ENCODE measurements at places on chromosomes 1 and 21. TPM values are rescaled to one million over a fixed set of nuclear protein-coding genes. Genes with fewer than 3 reads are reported as not detected.
A peak's percentile ranks its signal among the peaks of the same experiment; 100 is the strongest.

- H3K27me3 ChIP-seq, result no peaks in the 10 kb centered on the region
- no peak overlapping the region for H3K27ac ChIP-seq
- DNase-seq, result no peak
- peaks cover 14% of the 10 kb centered on the region for H3K4me1 ChIP-seq
- H3K36me3 ChIP-seq, result no peaks in the 10 kb centered on the region
- H3K4me3 ChIP-seq, result no peak overlapping the region
Measured at GRCh38 chr1:232305050-232305449, 324.9 kb downstream of the SIPA1L2 start.

- no peaks in the 10 kb centered on the region for H3K36me3 ChIP-seq
- H3K27me3 ChIP-seq, result no peaks in the 10 kb centered on the region
- DNase-seq, result no peak
- H3K4me3 ChIP-seq, result no peak overlapping the region
Measured at GRCh38 chr1:225766967-225767633, 10.5 kb upstream of the SRP9 start.

GRCh38 chr1:95408507-95409136, 174.6 kb downstream of the RWDD3 start:
- no peaks in the 10 kb centered on the region for H3K27me3 ChIP-seq
- H3K36me3 ChIP-seq, result no peaks in the 10 kb centered on the region
- no peaks in the 10 kb centered on the region for H3K4me1 ChIP-seq
- no peak overlapping the region for H3K4me3 ChIP-seq
- no peak overlapping the region for H3K27ac ChIP-seq

DNA sequence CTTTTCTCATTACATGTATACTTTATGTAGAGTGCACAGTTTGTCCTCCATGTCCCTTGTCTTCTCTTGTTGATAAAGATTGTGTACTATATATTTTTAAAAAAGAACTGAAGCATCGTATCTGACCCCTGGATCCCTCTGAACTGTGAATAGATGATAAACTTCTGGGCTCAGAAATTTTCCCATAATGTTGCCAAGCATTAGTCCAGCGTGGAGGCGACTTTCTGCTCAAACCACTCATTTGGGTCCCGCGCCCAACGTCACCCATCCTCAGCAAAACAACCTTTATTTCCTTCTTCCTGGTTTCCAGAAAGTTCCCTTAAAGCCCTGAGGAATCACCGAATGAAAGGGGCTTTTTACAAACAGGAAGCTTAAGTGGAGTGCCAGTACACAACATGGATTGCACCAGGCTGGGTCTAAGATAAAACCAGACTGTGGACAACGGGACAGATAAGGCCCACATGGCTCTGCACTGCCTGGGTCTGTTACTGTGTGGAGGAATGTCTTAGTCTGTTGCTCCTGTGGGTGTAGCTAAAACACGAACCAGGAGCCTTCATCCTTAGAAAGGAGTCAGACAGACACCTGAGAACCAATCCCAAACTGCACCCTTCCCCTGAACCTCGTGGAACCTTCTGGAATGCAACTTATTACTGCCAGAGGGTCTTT, 15.6 kb downstream of the EVA1C start:
- H3K27me3 ChIP-seq, result no peaks in the 10 kb centered on the region
- peaks cover 46% of the 10 kb centered on the region for H3K4me1 ChIP-seq
- no peaks in the 10 kb centered on the region for H3K36me3 ChIP-seq
- no peak overlapping the region for H3K4me3 ChIP-seq
- peak overlapping the region; percentile 39 for H3K27ac ChIP-seq
- no peak for DNase-seq

DNA sequence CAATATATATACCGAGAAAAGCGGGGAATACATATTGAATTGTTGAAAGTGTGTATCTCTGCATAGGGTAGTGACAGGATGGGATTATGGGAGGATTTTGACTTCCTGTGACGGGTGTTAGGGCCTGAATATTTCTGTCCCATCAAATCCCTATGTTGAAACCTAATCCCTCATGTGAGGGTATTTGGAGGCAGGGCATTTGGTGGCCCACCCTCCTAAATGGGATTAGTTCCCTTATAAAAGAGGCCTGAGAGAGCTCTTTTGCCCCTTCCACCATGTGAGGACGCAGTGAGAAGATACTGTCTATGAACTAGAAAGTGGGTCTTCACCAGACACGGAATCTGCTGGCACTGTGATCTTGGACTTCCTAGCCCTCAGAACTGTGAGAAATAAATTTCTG, 137.3 kb downstream of the ZSCAN20 start:
- H3K36me3 ChIP-seq, result no peaks in the 10 kb centered on the region
- peak; percentile 23 for DNase-seq
- H3K4me3 ChIP-seq, result no peak overlapping the region
- H3K4me1 ChIP-seq, result no peaks in the 10 kb centered on the region

DNA sequence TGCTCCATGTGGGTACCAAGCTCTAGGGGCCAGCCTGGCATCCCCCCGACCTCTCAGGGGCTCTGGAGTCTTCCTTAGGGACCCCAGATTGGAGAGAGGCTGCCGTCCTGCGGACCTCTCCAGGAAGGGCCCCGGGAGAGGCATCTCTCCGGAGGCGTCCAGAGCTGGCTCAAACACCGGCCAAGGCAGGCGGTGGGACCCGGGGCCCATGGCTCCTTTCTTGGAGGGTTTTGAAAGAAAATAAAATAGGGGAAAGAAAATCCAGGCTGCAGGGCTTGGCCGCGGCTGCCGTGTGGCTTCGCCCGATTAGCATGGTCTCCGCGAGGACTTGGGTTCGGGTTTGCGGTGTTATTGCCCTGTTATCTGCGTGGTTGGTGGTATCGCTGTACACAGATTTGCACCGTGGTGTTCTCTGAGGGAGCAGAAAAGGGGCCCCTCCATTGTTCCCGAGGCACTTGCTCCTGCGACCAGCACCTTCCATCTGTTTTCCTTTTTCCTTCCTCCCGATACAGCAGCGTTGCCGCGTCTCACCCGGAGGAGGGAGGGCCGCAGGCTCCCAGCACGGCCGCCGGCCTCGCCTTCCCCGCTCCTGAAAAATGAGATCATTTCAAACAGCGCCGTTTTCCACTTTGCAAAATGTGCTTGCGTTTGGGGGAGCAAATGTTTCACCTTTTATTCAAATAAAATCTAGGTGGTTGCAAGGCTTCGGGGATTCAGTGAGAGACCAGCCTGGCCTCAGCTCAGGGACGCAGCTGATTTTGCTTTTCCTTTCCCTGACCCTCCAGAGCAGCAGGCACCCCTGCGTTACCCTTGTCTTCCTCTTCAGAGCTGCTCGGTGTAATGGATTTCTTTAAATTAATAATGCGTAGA, 86.3 kb downstream of the PRDM16 start:
- no peaks in the 10 kb centered on the region for H3K27me3 ChIP-seq
- no peaks in the 10 kb centered on the region for H3K4me1 ChIP-seq

DNA sequence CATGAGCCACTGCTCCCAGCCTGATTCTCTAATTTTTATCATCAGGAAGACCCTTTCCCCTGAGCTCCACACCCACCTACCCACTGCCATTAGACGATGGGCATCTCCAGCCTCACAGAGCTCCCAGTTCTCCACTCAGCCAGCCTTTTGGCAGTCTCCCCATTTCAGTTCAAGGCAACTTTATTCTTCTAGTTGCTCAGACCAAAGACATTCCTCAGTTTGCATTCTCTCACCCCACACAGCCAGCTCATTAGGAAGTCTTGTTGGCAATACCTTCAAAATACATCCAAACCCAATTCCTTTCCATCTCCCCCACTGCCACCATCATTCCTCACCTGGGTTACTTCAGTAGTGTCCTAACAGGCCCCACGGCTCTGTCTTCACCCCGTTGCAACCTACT, 53.4 kb upstream of the COX20 start:
- H3K4me1 ChIP-seq, result no peaks in the 10 kb centered on the region
- no peak overlapping the region for H3K4me3 ChIP-seq
- H3K27me3 ChIP-seq, result no peaks in the 10 kb centered on the region

DNA sequence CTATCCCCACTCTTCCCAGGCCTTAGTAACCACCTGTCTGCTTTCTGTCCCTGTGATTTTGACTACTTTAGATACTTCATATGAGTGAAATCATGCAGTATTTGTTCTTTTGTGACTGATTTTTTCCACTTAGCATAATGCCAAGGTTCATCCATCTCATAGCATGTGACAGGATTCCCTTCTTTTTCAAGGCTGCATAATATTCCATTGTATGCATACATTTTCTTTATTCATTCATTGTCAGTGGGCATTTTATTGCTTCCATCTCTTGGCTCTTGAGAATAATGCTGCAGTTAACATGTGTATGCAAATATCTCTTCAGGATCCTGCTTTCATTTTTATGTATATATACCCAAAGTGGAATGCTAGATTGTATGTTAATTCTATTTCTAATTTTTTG, 56.4 kb downstream of the AGL start:
- peaks cover 34% of the 10 kb centered on the region for H3K36me3 ChIP-seq
- H3K4me3 ChIP-seq, result no peak overlapping the region
- H3K4me1 ChIP-seq, result no peaks in the 10 kb centered on the region

DNA sequence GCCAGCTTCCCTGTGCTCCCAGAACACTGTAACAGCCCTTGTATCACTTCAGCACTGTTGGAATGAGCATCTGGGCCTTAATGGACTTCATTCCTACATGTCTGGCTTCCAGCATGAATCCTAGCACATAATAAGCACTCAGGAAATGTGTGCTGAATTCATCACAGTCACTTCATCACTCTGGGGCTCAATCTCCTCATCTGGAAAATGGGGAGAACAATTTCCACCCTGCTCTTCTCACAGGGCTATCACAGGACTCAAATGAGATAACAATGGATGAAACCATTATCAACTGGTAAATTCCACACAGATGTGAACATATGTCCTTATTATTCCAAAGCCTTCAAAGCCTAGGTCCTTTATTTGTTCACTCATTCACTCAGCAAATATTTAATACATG, 12.4 kb downstream of the RAB3B start:
- no peak overlapping the region for H3K27ac ChIP-seq
- no peaks in the 10 kb centered on the region for H3K27me3 ChIP-seq
- no peak overlapping the region for H3K4me3 ChIP-seq
- no peaks in the 10 kb centered on the region for H3K4me1 ChIP-seq

GRCh38 chr1:234585330-234586055, 24.5 kb downstream of the IRF2BP2 start:
- no peaks in the 10 kb centered on the region for H3K27me3 ChIP-seq
- no peak overlapping the region for H3K4me3 ChIP-seq
- H3K4me1 ChIP-seq, result no peaks in the 10 kb centered on the region
- DNase-seq, result peak; percentile 64
- no peaks in the 10 kb centered on the region for H3K36me3 ChIP-seq

DNA sequence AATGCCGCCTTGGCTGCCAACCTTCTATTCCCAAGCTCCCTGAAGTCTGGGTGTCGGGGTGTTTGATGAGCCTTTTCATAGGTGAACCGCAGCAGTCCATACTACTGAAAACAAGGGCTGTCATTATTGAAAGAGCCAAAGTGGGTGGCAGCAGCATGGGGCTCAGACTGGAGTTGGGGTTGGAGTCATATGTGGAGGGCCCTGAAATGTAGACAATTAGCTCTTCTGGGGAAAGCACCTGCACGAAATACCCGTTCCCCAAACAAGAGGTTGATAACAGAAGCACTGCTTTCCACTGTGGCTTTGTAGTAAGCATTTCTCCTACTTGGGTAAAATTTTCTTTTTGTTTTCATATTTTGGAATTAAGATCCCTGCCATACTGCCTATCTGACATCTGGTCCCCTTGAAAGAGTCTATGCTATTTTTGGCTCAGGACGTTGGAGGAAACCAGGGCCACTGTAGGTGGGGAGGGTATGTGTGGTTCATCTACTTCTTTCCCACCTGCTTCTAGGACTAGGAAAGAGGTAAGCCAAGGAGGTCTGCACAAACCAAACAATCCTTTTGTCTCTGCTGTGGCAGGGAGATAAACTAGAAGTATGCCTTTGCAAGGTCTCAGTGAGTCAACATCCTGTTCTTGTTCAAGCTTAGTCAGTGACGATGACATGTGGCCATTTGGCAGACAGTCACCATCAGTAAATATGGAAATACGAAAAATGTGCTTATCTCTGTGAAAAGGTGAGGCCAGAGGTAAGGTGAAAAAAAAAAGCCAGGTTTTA, 197.0 kb upstream of the UBE2U start:
- H3K27ac ChIP-seq, result no peak overlapping the region
- H3K36me3 ChIP-seq, result no peaks in the 10 kb centered on the region
- DNase-seq, result no peak
- H3K27me3 ChIP-seq, result no peaks in the 10 kb centered on the region

GRCh38 chr1:60063561-60063960, 10.0 kb downstream of the C1orf87 start:
- no peak for DNase-seq
- no peaks in the 10 kb centered on the region for H3K36me3 ChIP-seq
- no peaks in the 10 kb centered on the region for H3K4me1 ChIP-seq
- H3K4me3 ChIP-seq, result no peak overlapping the region
- H3K27ac ChIP-seq, result no peak overlapping the region

- no peak overlapping the region for H3K4me3 ChIP-seq
- peaks cover 16% of the 10 kb centered on the region for H3K4me1 ChIP-seq
- H3K27me3 ChIP-seq, result no peaks in the 10 kb centered on the region
- DNase-seq, result no peak
- no peaks in the 10 kb centered on the region for H3K36me3 ChIP-seq
Measured at GRCh38 chr21:41730367-41730765, 36.5 kb downstream of the RIPK4 start.

GRCh38 chr21:36688324-36688723, 10.6 kb upstream of the SIM2 start:
- no peak overlapping the region for H3K27ac ChIP-seq
- peaks cover 9% of the 10 kb centered on the region for H3K27me3 ChIP-seq
- no peak overlapping the region for H3K4me3 ChIP-seq

- H3K4me3 ChIP-seq, result no peak overlapping the region
- H3K4me1 ChIP-seq, result peaks cover 22% of the 10 kb centered on the region
- H3K27me3 ChIP-seq, result no peaks in the 10 kb centered on the region
- DNase-seq, result peak; percentile 66
- H3K36me3 ChIP-seq, result peaks cover 3% of the 10 kb centered on the region
- H3K27ac ChIP-seq, result peak overlapping the region; percentile 75
Measured at GRCh38 chr1:205783904-205784303, 8.6 kb upstream of the RAB29 start.

- H3K36me3 ChIP-seq, result no peaks in the 10 kb centered on the region
- DNase-seq, result no peak
- no peaks in the 10 kb centered on the region for H3K27me3 ChIP-seq
- H3K4me3 ChIP-seq, result no peak overlapping the region
- no peak overlapping the region for H3K27ac ChIP-seq
- H3K4me1 ChIP-seq, result no peaks in the 10 kb centered on the region
Measured at GRCh38 chr21:46628868-46629267, 6.6 kb upstream of the PRMT2 start.

GRCh38 chr1:173444757-173445156, 32.4 kb upstream of the PRDX6 start:
- no peak for DNase-seq
- no peak overlapping the region for H3K4me3 ChIP-seq
- H3K4me1 ChIP-seq, result no peaks in the 10 kb centered on the region
- no peak overlapping the region for H3K27ac ChIP-seq
- H3K27me3 ChIP-seq, result no peaks in the 10 kb centered on the region

DNA sequence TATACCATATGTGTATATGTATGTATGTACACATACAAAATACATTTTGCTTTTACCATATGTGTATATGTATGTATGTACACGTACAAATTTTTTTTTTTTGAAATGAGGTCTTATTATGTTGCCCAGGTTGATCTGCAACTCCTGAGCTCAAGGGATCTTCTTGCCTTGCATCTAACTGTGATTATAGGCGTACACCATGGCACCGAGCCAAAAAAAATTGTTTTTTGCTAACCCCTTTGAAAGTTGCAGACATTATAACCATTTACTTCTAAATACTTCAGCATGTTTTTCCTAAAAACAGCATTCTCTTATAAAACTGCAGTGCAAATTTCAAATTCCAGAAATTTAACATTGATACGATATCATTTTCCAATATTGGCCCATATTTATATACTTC, 147.0 kb downstream of the POU2F1 start:
- no peaks in the 10 kb centered on the region for H3K4me1 ChIP-seq
- H3K27me3 ChIP-seq, result no peaks in the 10 kb centered on the region

Gene ZNF593OS
- total RNA-seq, result not detected

Gene MRPL39
- total RNA-seq, result 25.9 TPM

Gene C21orf58
- total RNA-seq, result 0.31 TPM

Gene EFHD2
- 13.7 TPM for total RNA-seq

Gene ZNF695
- total RNA-seq, result 0.08 TPM

Gene B3GALT5
- total RNA-seq, result not detected

Gene CFAP45
- total RNA-seq, result 1.3 TPM

All from right atrium auricular region (tissue), 2 donors.